ENCODE measurements at places on chromosomes 2 and 18.

DNA sequence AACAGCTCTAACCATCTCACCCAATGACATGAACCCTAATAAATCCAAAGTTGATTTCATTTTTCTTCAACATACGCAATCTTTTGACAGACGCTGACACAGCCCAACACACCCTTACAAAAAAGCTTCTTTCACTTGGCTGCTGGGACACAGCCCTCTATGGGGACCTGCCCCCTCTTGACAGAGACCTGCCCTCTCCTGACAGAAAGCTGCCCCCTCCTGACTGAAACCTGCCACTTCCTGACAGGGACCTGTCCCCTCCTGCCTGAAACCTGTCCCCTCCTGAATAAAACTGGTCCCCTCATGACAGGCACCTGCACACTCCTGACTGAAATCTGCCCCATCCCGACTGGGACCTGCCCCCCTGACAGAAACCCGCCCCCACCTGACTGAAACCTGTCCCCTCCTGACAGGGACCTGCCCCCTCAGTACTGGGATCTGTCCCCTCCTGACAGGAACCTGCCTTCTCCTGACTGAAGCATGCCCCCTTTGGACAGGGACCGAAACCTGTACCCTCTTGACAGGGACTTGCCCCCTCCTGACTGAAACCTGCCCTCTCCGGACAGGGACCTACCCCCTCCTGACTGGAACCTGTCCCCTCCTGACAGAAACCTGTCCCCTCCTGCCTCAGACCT, 87.9 kb downstream of the PXDN start:
- no peak for DNase-seq

DNA sequence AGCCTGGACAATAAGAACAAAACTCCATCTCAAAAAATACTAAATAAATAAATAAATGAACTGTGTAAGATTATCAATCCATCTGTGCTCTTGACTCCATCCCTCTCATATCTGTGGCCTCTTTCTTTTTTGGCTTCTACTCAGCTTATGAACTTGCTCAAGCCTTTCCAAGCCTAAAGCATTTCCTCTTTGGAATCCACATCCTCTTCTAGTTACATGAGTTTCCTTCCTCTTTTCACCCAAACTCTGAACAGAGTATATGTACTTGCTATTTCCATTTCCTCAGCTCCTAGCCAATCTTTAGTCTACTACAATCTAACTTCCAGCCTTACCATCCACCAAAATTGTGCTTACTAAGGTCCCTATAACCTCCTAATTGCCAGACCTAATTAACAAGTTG, 2.5 kb upstream of the DNAJC10 start:
- DNase-seq = no peak

DNA sequence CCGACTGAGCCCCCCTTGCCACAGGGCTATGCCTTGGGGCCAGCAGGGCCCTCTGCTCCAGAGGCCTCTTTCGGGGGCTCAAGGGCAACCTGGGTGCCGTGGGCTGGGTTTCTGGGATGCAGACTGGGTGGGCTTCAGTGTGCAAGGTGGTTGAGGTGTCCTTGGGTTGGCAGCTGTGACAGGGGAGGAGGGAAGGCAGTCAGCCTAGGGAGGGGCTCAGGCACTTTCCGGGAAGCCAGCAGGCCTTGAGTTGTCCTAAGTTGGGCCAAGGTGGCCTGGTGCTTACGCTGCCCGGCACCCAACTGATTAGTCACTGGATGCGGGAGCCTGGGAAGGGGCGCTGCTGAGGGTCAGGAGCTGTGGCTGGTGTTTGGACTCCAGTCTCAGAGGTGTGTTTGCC, 199.5 kb downstream of the TWIST2 start:
- DNase-seq = no peak

DNA sequence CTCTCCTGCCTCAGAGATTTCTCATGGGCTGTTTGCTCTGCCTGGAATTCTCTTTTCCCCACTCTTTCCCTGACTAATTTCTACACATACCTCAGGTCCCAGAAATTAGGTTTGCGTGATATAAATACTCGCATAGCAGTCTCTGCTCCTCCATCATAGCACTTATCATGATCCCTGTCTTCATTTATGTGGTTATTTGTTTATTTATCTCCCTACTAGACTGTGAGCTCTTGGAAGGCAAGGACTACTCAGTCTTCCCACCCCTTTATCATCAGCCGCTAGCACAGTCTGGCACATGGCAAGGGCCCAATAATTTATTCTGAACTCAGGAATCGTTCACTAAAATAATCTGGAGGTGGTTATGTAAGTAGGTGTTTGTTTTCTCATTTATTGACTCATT, 79.3 kb downstream of the ADCYAP1 start:
- no peak for DNase-seq

DNA sequence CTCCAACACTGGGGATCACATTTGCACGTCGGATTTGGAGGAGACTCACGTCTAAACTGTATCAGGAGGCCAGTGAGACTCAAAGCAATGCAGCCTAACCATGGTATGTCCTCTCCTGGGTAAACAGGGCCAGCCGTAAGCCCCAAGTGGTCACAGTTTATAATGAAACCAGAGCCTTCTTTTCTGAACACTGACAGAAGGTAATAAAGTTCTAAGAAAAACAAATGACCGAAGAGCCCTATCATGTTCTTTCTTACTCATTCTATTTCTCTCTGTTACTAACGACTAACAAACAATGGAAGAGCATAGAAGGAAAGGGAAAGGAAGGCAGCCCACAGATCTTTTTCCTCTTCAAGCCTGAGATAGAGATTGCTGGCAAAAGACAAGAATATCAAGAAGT, 796.8 kb upstream of the SOX11 start:
- no peak for DNase-seq

DNA sequence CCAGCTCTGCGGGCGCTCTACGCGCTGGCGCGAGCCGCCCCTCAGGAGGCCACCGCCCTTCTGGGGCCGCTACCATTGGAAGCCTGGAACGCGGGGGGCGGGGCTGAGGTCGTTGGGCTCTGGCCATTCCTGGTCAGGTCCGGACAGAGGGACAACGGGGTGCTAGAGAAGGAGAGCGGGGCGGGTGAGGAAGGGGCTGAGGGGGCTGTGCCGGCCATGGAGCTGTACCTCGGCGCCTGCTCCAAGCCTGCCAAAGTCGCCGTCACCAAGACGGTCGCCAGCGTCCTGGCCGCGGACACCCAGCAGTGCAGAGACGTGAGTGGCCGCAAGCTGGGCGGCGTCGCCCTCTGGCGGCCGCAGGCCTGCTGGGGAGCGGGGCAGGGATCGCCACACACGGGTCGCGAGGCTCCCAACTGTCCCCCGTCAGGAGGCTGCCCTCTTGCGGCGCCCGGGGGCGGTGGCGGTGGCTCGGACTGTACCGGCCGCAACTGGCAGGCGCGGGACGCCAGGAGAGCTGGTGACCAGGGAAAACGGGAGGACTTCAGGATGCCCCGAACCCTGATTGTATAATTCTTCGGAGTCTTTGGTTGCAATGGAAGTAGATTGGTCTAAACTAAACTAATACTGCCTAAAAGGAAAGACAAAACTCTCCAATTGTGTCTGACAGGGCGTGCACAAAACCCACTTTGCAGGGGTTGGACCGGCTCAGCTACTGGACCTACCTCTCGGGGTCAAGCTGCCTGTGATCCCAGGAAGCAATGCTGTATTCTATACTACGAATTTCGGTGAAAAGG, at the start of gene FSIP2:
Gene FSIP2 (plus strand): TSS at position 126 of the 794 bp plus-strand sequence. CDS start 91 bp downstream, at position 217.
- DNase-seq = peak; percentile 1

DNA sequence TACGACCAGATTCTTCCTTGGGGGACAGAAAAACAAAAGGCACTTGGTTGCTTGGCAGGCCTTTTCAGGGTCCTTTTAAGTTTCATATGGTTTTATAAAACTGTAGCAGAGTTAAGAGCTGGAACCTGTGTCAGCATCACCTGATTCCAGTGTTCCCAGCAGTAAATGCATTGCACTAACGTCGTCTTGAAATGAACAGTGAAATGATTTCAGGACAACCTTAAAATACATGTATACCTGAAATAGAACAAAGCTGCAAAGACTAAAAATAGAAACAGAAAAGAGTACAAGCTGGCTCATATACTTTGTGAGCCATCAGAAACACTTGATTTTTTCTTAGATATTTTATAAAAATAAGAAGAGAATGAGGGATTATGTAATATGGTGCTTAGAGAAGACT, 51.9 kb downstream of the ACSL3 start:
- no peak for DNase-seq

DNA sequence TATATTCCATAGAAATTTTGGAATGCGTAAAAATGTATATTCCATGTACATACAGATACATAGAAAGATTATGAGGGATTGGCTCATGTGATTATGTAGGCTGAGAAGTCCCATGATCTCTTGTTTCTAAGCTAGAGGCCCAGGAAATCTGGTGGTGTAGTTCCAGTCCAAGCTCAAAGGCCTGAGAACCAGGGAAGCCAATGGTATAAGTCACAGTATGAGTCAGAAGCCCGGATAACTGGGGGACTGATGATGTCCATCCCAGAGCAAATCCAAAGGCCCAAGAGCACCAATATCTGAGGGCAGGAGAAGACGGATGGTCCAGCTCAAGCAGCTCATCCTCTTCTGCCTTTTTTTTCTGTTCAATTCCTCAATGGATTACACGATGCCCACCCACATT, 385.0 kb upstream of the KLHL29 start:
- no peak for DNase-seq

DNA sequence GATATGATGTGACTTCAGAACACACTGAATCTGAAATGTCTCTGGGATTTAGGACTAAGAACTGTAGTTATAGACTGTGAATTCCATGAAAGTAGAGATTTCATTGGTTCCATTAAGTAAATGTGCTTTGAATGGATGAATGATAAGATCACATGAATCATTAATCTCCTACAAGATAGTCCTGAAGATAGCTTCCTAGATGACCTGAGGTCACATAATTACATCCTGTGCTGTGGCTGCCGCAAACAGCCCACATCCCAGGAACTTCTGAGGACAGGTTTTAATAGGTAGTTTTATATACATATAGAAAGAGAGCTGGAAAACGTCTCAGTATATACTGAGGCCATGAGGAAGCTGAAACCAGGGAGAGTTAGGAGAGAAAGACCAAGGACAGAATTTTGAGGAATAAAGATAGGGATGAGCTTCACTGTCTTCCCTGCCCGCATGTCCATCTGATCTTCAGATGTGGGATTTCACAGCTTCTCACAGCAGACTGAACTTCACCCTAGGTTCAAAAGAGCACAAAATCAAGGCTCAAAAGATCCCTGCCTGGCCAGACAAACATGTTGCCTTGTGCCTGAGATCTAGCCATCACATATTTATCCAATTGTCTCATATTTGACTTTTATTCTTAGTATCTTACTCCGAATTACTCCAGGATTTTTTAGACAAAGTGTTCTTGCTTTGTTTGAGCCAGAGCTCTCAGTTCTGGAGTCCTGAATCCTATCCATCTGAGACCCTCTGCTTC, 188.2 kb downstream of the IRS1 start:
- DNase-seq = no peak

- no peak for DNase-seq
Measured at GRCh38 chr18:32910694-32911296, 138.0 kb upstream of the KLHL14 start.
